Activated CD8-positive, alpha-beta memory T cell treated with anti-CD3 and anti-CD28 coated beads, Interleukin-2, amount 10 ng/mL, durations not matched to agents 7 days and 5 days (primary cell): ENCODE measurements at places on chromosomes 11 and 22. TPM values are rescaled to one million over a fixed set of nuclear protein-coding genes. Genes with fewer than 3 reads are reported as not detected.
A peak's percentile ranks its signal among the peaks of the same experiment; 100 is the strongest.

RASSF10 gene
- not detected for total RNA-seq

PAX6 gene
- total RNA-seq = not detected

GRCh38 chr22:26981111-26981510, 323.7 kb downstream of the MIAT start:
- DNase-seq = no peak

GRCh38 chr22:46576556-46577367, 39.3 kb upstream of the CELSR1 start:
- no peak for DNase-seq

DNA sequence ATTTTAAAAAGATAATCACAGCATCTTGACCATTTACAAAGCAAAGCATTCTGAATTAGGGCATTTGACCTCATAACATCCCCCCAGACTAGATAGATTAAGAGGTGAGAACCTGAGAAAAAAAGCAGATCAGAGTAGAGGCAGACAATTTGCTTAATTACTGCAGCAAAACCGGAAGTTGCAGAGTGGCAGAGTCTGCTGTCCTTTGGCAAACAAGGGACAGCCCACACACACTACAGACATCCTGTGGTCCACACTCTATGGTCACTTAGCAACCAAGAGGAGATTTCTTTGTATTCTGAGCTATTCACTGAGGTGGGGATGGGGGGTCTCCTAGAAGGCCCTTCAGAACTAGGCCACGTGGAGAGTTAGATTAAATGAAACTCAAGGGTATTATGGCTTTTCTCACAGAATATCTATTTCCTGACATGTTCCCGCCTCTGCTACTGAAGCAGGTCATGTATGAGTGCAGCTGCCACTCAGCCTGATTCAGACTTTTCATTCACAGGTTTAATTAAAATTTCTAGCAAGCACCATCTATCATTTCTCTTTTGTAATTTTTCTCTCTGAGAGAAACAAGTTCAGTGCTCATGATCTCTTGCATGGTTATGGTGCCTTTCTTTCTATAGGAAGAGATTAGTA, 48.5 kb downstream of the SVIP start:
- no peak for DNase-seq

DNA sequence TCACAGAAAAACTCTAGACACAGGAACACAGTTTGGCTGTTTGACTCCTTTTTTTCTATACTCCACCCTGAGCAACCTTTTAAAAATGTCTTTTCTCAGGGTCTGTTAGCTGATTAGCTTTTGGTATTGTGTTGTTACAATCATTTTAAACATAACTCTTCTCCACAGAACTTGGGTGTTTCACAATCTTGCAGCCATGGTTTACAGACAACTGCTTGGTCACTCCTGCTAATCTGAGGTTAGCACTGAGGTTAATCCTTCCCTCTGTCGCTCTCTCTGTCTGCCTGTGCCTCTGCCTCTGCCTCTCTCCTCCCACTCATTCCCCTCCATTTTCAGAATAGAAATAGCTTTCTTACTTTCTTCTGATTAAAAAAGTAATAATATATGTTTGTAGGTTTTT, 62.4 kb upstream of the ZBED5 start:
- DNase-seq = no peak

DNA sequence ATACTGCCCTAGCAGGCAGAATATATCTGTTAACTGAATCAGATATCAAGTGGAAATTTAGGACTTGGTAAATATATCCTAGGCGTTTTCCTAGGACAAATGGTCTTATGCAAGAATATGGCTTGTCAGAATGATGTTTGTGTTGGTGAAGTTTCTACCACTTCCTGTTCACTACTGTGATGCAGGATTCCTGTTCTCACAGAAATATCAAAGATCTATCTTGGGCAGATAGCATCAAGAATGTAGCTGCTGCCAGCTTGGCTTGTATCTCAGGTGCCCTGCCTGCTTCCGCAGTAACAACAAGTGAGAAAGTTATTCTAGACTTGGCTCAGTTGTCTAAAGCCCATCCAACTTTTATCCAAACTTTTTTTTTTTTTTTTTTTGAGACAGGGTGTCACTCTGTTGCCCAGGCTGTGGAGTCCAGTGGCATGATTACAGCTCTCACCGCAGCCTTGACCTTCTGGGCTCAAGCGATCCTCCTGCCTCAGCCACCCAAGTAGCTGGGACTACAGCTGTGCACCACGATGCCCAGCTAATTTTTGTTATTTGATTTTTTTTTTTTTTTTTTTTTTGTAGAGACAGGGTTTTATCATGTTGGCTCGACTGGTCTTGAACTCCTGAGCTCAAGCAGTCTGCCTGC, 61.3 kb downstream of the PPME1 start:
- DNase-seq = no peak

- DNase-seq = no peak
These were observed 32.5 kb upstream of the IZUMO1R start for GRCh38 chr11:94271885-94272372.

DNA sequence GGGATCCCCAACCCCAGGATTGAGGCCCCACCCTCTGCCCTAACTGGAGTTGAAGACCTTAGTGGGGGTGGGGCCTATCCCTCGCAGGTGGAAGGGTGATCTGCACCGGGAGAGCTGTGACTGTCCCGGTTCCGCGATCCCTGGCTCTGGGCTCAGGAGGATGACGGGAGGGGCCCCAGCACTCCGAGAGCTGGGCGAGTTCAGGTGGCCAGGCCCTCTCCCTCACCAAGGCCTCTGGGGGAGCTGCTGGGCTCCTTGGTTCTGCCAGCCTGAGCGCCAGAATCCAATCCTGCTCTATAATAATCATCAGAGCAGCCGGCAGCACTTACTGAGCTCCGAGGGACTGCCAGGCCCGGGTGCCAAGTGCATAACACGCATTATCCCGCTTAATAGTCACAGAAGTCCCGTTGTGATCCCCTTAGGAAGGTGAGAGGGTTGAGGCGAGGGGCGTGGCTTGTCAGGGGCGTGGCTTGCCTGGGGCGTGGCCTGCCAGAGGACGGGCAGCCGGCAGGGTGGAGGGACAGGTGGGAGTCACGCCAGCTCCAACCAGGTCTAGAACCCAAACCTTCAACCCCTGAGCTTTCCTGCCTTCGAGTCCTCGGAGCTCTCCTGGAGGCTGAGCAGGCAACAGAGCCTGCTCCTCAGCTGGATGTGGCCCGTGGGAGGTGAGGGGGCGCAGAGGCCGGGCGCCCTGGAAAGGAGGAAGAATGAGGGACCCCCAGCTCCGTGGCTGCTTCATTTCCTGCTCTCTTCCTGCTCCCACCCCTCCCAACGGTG, 7.3 kb upstream of the SYT7 start:
- peak; percentile 58 for DNase-seq

NLRP14 gene
- total RNA-seq = not detected

NXPE1 gene
- total RNA-seq = not detected

DNA sequence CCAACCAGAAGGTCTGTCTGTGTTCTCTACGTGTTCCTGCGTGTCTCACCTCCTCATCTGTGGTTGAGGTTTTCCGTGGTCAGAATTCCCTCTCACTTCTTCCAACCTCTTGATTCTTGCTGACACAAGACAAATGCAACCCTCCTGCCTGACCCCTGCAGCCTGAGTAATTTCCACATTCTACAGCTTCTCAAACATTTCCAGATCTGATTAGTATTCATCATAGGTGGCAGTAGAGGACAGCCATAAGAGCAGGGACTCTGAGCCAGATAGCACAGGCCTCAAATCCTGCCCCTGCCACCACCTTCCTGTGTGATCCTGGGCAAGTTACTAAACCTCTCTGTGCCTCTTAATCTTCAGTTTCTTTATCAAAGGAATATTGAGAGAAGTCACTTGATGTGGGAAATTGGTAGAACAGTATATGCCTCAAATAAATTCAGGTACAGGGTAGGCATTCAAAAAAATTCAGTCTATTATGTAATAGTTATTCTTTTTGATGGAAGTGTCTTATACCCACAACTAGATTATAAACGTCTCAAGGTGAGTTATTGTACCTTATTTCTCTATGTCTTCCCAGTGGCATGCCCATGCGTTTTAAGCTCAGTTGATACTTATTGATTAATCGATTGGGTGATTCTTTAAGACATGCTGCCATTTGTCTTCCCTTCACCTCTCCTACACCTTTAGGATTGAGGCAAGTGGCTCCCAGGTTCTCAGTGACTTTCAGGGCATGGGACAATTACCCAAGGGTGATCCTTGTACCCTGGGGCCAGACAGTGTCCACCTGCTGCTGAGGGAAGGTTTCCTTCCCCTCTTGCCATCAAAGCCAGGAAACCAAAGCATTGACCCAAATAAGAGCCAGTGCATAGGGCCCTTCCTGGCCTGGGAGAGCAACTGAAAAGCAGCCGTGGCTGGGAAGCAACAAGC, 19.6 kb downstream of the POU2AF1 start:
- DNase-seq = no peak

GRCh38 chr11:34262531-34263081, 95.2 kb downstream of the ABTB2 start:
- no peak for DNase-seq

DNA sequence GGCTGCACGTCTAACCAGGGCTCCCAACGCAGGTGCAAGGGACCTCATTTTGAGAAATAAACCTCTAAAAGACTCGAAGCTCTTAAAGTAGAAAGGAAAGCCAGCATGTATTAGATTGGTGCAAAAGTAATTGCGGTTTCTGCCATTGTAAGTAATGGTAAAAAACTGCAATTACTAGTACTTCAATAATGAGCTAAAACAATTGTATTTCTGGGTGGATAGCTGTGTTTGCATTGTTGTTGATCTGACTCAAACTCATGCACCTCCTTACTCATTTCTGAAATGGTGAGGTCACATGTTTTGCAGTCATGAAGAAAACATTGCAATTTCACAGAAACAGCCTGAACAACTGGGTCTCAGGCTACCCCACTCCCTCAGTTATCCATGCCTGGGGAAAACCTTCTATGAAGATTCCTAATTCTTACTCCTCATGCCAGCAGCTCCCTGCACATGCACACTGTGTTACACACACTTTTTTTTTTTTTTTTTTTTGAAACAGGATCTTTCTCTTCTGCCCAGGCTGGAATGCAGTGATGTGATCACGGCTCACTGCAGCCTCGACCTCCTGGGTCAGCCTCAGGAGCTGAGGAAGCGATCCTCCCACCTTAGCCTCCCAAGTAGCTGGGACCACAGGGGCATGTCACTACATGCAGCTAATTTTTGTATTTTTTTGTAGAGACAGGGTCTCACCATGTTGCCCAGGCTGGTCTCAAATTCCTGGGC, 24.6 kb downstream of the VWCE start:
- DNase-seq = no peak

TNNI2 gene
- 1.0 TPM for total RNA-seq

- no peak for DNase-seq
These were observed 46.6 kb upstream of the MMP7 start for GRCh38 chr11:102577182-102577581.

OR52I1 gene
- not detected for total RNA-seq

GRCh38 chr11:60855726-60856633, at the start of gene PTGDR2:
TSS of gene PTGDR2 (minus strand) at chr11:60855950. CDS start at chr11:60853722, 2,228 bp downstream.
- no peak for DNase-seq

DNA sequence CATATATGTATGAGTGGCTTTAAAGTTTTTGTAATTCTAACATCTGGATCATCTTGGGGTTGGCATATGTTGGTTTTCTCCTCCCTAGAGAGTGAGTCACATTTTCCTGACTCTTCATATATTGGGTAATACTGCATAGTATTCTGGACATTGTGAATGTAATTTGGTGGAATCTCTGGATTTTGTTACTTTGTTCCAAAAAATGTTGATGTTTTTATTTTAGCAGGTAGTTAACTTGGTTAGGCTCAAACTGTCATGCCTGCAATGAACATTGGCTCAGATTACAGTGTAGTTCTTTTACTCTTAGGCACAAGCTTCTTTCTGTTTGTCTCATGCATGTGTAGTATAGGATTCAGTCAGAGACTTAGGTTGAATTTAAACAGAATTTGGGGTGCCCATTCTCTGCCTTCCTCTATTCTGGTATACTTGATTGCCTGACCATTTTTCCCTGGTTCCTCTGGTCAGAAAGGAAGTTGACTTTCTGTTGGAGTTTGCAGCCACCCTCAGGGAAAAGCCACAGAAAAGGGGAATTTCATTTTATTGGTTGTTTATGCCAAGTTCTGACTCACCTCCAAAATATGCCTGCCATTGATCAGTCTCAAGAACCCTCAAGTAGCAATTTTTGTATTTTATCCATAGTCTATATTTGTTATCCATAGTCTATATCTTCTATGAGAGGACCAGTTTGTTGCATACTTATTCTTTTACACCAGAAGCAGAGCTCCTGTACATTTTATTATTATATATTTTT, 151.7 kb downstream of the UVRAG start:
- DNase-seq = no peak

KRTAP5-10 gene
- total RNA-seq = not detected

TCN2 gene
- total RNA-seq = 0.41 TPM

DNA sequence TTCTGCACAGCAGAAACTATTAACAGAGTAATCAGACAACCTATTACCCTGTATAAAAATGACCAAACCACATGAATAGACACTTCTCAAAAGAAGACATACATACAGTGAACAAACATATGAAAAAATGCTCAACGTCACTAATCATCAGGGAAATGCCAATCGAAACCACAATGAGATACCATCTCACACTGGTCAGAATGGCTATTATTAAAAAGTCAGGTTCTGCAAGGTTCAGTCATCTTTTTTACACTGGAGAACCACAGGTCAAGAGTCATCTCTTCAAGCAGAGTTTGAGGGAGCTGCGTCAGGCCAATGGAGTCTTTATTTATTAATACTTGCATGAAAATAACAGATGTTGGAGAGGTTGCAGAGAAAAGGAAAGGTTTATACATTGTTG, 40.4 kb downstream of the RCN1 start:
- DNase-seq = no peak

OR5P2 gene
- not detected for total RNA-seq

SYT9 gene
- not detected for total RNA-seq

DNA sequence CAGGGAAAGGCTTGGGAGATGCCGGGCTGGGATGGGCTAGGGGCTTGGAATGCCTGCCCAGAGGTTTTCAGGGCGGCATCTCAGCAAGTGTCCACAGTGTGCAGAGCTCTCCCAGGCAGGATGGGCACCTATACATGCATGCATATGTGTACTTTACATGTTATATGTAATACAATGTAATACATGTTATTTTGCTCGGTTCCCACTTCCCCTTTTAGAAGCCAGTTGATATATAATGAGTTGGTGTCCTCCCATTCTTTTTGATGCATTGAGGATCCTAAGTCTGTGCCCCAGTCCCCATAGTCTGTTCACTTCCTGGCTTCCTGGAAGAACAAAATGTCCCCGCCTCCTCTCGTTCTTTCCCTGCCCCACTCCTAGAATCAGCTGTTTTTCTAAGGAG, 20.1 kb upstream of the EIF3D start:
- DNase-seq = no peak

DNA sequence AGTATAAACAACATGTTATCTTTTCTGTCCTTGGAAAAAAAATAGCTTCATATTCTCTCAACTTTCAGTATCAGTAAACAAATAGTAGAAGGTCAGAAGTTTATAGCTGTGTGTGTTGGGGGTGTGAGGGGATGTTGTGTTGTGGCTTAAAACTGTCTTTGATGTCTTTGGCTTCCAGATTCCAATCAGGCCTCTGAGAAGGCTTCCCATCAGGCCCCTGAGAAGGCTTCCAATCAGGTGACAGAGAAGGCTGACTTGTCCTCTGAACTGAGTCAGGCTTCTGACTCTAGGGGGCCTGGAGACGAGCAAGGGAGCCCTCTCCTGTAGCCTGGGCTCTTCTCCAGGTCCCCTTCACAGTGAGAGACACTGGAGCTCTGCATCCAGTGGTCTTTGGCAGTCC, 9.3 kb downstream of the MTFP1 start:
- DNase-seq = no peak

ALDH3B2 gene
- not detected for total RNA-seq

MAP6 gene
- 0.70 TPM for total RNA-seq

SAC3D1 gene
- total RNA-seq = 27.2 TPM

GRCh38 chr22:45341498-45341897, 31.8 kb downstream of the FAM118A start:
- peak; percentile 72 for DNase-seq

GRM5 gene
- total RNA-seq = not detected

GNG3 gene
- total RNA-seq = not detected

UBQLN3 gene
- 0.12 TPM for total RNA-seq

PRR33 gene
- total RNA-seq = not detected
